ENCODE measurements at places on chromosomes 5 and 9.

- DNase-seq = no peak
Measured at GRCh38 chr5:67338421-67338820, 141.8 kb upstream of the CD180 start.

DNA sequence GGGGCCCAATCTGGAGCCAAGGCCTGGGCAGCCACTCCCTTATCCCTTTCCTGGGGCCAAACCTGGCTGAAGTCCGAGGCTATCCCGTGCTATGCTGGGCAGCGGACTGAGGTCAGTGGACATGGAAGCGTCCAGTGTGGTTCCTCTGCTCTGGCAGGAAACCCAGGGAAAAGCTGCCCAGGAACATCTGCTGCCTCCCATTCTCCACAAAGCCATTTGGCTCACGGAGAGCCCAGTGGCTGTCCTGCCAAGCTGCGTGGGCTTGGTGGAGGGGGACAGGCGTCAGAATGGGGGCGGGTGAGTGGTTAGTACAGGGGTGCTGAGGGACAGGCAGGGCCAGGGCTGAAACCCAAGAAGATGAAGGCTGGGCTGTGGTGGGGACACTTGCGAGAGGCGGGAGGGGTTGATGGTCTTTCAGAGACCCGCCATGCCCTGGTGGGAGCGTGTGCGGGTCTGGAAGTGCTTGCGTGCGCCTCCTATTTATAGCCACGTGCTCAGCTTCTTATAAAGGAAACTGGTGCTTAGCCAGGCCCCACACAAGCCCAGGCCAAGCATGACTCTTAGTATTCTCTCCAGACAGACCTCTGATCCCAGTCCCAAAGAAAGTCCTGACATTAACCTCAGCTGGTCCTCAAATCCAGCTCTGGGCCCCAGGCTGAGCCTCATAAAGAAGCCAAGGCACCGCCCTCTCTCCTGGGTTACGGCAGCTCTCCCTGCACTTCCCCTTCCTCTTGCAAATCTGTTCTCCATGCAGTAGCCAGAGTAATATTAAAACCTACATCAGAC lies 9.4 kb upstream of the SLC6A7 start:
- DNase-seq = no peak

DNA sequence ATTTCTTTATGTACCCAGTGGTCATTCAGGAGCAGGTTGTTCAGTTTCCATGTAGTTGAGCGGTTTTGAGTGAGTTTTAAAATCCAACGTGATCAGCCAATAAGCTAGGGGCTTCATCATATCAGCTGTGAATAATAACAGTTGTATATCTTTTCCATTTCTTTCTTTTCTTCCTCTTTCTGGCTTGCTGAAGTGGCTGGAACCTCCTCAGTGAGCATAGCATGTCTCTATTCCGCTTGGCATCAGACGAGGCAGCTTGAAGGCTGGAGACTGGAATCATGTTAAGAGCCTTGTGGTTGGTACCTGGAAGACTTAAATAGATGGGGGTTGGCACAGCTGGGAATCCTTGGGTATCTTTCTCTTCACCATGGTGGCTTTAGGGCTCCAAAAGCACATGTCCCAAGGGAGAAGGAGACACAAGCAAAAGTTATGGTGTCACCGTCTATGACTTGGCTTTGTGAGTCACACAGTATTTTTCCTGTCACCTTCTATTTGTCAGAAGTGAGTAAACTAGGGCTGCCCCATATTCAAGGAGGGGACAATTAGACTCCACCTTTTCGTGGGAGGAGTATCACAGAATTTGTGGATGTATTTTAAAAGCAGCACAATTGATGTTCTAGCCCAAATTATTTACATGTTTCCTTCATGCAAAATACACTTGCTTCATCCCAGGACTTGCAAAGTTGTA lies 38.0 kb upstream of the RETREG1 start:
- no peak for DNase-seq

DNA sequence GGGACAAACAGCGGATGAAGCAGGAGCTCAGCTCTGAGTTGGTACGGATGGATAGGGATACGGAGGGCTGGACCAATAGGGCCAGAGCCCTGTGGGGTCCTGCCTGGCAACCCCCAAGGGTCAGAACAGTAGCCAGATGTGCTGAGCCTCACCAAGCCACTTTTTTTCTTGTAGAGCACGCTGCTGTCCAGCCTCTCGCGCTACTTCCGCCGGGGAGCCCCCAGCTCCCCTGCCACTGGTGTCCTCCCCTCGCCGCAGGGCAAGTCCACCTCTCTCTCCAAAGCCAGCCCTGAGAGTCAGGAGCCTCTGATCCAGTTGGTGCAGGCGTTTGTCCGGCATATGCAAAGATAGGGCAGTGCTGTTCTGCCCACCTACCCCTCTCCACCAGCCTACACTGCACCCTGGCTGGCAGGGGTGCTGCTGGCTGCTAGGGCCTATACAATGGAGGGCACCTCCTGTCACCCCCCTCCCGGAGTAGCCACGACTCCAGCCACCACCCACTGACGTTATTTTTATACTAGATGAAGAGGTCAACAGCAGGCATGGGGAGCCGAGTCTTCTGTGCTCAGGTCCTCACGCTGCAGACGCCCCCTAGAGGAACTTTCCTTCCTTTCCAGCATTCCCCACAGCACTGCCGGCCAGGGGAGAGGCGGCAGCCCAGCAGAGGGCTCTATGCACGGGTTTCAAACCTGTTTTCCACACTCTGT lies 21.6 kb downstream of the SH3GLB2 start:
- DNase-seq = peak; percentile 68

GRCh38 chr5:38999037-38999436 lies 75.2 kb downstream of the RICTOR start:
- DNase-seq = no peak

- no peak for DNase-seq
Measured at GRCh38 chr5:176818391-176819098, 8.2 kb downstream of the UNC5A start.

DNA sequence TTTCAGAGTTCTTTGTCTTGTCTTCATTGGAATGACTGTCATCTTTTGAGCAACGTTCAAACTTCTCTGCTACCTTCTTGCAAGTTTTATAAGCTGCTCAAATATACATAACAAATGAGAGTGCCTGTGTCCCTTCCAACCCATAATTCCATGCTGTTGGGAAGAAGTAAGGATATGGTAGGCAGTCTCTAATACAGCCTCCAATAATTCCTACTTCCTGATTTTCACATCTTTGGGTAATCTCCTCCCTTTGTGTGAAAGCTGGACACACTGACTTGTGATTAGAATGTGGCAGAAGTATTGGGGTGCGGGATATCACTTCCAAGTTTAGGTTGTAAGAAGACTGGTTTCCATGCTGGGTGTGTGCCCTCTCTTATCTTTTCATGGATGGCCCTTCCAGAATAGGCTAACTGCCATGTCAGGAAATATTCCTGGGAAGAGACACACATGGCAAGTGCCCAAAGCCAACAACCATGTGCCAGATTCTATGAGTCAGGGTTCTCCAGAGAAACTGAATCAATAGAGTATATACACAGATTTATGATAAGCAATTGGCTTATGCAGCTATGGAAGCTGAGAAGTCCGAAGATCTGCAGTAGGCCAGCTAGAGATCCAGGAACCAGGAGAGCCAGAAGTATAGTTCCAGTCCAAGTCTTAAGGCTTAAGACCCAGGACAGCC lies 531.3 kb downstream of the NTRK2 start:
- no peak for DNase-seq

DNA sequence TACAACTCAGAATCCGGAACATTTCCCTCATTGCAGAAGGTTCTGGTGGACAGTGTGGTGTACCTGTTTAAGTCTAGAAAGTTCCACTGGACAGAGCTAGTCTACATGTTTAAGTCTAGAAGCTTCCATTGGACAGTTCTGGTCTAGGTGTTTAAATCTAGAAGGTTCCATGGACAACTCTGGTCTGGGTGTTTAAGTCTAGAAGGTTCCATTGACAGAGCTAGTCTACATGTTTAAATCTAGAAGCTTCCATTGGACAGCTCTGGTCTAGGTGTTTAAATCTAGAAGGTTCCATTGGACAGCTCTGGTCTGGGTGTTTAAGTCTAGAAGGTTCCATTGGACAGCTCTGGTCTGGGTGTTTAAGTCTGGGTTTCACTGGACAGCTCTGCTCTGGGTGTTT lies 25.0 kb downstream of the CCDC187 start:
- no peak for DNase-seq

GRCh38 chr5:82754036-82754746 lies 323.0 kb downstream of the TMEM167A start:
- no peak for DNase-seq

- no peak for DNase-seq
Measured at GRCh38 chr5:59517926-59518585, 375.5 kb downstream of the PDE4D start.

- DNase-seq = no peak
Measured at GRCh38 chr5:76836181-76836580, 13.6 kb upstream of the S100Z start.

Measured in nephron progenitor cell (in vitro differentiated cells).